ENCODE measurements at places on chromosomes 2 and 18.

DNA sequence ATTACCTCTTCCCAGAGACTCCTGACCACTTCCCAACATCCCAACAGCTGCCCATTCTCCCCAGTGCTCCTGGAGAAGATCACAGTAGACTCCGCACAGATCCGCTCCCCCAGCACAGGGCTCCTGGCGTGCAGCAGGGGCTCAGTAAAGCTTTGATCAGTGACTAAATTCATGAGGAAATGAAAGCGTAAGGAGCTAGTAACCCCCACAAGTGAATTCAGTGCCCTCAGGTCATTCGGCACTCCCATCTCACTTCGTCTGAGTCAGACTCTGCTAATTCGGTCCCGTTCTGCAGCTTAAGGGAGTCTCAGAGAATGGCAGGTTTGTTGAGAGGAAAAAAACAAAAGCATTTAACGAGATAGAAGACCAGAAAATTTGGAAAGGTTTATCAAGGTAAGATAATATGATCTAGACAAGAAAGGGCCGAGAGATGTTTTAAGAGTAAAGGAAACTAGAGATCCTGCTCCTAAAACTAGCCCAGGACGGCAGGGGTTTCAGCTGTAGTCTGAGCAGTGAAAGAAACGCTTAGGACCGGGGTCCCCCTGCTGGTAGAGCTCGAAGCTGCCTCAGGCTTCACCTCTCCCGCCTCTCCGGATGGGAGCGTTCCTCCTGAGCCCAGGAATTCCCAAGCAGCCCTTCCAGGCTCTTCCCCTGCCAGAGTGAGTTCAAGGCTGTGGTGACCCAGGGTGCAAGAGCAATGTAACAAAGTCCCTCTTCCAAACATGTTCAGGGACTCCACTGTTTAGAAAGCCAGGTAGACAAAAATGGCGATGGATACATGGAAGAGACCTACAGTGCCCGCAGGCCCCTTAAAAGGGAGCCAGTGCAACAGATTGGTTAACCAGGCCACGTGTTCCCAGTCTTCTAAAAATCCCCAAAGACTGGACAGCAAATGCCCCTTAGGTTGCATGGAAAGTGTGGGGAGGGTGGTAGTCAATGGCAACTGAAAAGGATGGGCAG, 127.3 kb downstream of the DNER start:
- no peak for DNase-seq

DNA sequence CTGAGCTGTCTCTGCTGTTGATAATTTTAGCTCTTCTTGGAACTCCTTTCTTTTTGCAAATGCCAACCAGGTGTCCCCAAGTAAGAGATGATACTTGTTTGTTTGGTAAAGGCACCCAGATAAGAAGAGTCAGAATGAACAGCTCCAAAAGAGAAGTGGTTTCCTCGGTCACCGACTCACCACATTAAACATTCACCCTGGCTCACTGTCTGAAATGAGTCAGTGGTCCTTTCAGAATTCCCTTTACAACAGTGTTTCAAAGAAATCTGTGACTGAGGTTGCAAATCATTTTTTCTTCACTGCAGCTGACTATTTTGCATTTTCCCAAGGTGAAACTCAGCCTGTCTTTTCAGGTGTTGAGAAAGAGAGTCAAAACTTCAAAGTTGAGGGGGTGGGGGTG, 16.2 kb upstream of the CXCR4 start:
- DNase-seq = no peak

DNA sequence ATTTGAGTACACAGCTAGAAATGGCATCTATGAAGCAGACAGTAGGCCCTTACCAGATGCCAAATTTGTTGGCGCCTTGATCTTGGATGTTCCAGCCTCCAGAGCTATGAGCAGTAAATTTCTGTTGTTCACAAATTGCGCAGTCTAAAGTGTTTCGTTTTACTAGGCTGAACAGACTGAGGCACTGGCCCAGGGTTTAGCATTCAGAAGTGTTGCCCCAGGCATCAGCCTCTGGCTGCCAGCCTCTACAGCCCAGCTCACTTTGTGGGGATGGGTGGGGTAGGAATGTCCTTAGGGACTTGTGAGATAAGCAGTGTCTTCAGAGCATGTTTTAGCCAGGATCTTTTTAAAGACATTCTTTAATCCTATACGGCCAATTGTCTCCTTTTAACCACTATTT, 51.5 kb upstream of the MGAT5 start:
- DNase-seq = no peak

- no peak for DNase-seq
These were observed 29.7 kb upstream of the FHL2 start for GRCh38 chr2:105428387-105429018.

DNA sequence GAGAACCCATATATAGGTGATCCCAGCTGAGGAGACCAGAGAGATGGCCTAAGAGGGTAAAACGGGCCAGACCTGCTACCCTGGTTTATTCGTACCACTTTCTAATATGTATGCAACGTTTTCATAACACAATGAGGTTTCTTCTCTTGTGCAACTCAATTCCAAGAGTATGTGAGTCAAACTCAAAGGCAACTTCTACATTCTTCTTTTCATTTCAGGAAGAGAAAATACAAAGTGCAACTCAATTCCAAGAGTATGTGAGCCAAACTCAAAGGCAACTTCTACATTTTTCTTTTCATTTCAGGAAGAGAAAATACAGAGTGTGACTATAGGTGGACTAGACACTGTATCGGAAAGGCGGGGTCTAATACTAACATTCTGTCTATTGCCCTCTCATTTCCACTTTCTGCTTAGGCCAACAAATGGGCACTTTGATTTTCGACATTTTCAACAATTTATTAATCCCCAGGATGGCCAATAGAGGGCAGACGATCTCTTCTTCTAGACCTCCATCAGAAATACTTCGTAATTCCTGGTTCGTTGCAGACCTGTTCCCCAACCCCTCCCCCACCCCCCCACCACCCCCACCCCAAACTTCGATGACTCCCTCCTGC, 3.7 kb upstream of the CRIM1 start:
- DNase-seq = no peak

- DNase-seq = no peak
These were observed 894.0 kb downstream of the DCDC2C start for GRCh38 chr2:4597400-4597799.

GRCh38 chr2:64797881-64798575, 144.3 kb upstream of the SERTAD2 start:
- DNase-seq = no peak

GRCh38 chr2:131010566-131010965, 82.7 kb downstream of the FAM168B start:
- no peak for DNase-seq

- no peak for DNase-seq
These were observed 45.9 kb upstream of the ITGA4 start for GRCh38 chr2:181411105-181411849.

GRCh38 chr2:191043438-191043837, 29.5 kb upstream of the STAT1 start:
- no peak for DNase-seq

- no peak for DNase-seq
These were observed 61.0 kb downstream of the MGAT5 start for GRCh38 chr2:134314681-134315368.

GRCh38 chr18:5519448-5520298, 24.1 kb downstream of the EPB41L3 start:
- no peak for DNase-seq

DNA sequence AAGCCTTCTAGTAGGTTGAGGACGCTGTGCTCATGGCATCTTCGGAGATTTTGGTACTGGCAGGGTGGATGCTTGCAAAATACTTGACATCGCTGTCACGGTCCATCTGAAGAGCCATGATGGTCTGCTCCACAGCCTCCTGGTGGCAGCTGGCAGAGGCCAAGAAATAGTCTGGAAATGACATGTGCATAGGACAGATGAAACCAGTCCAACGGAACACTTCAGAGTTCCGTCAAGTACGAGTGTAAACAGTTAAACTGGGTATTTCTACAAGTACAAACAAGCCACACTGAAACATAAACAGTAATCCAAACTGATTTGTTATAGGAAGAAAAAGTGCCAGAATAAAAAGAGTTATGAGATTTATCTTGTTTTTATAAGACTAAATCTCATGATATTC, 66.6 kb downstream of the PPP4R1 start:
- no peak for DNase-seq

GRCh38 chr2:44744961-44745892, 196.3 kb upstream of the SIX3 start:
- DNase-seq = no peak

All from stimulated activated CD8-positive, alpha-beta memory T cell treated with anti-CD3 and anti-CD28 coated beads, Interleukin-7, amount 100 ng/mL, for 1 hour (primary cell).